ENCODE measurements at places on chromosomes 2 and 18. TPM values are rescaled to one million over a fixed set of nuclear protein-coding genes. Genes with fewer than 3 reads are reported as not detected.

GRCh38 chr2:75241696-75242095 lies 42.4 kb upstream of the TACR1 start:
- no peak for ATAC-seq

GRCh38 chr18:11600321-11600720 lies 9.1 kb upstream of the SLC35G4 start:
- no peak for ATAC-seq

- no peak for ATAC-seq
These were observed 115.5 kb upstream of the ATP8B1 start for GRCh38 chr18:57918601-57919000.

DNA sequence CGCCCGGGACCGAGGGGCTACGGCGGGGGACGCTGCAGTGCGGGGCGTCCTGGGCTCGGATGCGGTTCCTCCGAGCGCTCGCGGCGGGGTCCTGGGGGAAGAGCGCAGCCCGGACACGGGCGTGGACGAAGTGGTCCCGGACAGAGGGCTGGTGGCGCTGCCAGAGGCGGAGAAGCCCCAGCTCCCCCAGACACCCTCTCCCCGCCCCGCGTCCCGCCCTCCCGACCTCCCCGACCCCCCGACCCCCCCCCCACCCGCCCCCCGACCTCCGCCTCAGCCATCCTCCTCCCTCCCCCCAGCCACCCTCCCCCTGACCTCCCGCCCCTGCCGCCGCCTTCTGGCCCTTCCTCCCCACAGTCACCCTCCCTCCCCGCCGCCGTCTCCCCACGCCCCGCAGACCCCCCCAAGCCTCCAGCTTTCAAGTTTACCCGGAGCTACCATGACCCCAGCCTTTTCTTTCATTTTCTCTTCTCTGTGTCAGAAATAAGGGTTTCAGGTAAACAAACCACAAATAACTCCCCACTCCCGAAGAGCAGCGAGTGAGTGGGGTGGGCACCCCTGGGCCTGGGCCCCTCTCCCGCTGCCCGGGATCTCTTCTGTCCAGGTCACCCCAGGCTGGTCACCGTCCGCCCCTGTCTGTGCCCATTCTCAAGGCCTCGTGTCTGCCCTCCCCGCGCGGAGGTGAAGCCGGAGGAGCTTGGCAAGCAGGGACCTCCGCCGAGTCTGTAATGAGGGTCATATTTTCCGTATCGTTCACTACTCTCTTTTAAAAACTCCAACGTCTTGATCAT lies 5.1 kb downstream of the NFATC1 start:
- ATAC-seq = no peak

GRCh38 chr2:214796911-214797310 lies 12.6 kb downstream of the BARD1 start:
- ATAC-seq = no peak

GRCh38 chr2:180662941-180663471 lies 317.4 kb upstream of the UBE2E3 start:
- no peak for ATAC-seq

DNA sequence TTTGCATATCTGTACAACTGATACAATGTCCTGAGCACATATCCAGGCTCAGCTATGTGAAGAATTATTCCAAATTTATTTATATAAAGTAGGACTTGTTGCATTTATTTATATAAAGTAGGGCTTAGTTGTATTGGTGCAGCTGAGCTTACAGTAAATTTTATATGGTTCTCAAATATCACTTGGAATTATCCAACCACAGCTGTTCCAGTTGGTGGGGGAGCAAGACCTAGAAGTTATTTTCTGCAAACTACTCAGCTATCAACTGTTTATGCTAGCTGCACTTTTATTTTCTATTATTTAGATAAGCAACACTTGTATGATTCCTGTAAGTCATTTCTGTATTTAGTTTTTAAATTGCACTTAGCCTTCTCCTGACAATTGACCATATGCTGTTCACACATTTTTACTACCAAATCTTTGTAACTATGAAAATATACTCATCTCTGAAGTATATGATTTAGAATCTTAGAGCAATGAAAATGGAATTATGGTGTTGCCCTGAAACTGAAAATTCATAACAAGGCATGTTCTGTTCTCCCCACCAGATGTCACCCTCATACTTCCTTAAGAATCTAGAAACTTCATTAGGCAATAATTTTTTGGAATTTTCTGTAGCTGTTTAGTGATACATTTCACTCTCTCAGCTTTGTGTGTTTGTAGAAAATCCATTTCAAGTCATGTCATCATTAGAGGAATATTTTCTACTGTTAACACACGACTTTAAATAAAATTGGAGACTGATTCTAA lies 157.0 kb upstream of the CBLN2 start:
- no peak for ATAC-seq

DNA sequence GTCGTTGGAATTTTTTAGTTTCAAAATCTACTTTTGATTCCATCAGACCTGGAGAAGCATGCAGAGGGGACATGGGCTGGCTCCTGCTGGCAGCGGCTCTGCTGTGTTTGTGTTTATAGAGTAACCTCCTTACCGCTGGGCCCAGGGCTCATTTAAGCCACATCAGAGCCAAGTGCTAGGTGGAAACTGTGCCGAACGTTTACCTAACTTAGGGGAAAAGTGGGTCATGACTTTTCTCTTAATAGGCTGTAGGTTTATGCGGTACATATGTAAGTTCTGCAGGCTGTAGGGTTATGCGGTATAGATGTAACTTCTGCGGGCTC lies 17.7 kb downstream of the CNDP2 start:
- no peak for ATAC-seq

DNA sequence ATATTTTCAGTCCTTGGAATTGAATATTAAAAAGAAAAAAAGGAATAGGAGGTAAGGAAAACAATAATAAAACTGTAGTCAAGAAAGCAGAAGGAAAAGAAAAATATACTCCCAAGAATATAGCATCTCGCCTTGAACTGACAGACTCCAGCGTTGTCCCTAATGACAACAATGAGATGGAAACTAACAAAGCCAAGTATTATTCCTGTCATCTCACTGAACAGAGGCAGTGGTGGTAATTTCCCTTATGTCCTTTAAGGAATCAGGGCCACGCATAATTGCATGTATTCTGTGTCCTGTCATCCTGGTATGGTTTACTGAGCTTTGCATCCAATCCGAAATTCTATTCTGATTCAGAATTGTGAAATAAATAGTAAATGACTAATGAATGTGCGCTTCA lies 158.9 kb downstream of the LRRTM4 start:
- no peak for ATAC-seq

DNA sequence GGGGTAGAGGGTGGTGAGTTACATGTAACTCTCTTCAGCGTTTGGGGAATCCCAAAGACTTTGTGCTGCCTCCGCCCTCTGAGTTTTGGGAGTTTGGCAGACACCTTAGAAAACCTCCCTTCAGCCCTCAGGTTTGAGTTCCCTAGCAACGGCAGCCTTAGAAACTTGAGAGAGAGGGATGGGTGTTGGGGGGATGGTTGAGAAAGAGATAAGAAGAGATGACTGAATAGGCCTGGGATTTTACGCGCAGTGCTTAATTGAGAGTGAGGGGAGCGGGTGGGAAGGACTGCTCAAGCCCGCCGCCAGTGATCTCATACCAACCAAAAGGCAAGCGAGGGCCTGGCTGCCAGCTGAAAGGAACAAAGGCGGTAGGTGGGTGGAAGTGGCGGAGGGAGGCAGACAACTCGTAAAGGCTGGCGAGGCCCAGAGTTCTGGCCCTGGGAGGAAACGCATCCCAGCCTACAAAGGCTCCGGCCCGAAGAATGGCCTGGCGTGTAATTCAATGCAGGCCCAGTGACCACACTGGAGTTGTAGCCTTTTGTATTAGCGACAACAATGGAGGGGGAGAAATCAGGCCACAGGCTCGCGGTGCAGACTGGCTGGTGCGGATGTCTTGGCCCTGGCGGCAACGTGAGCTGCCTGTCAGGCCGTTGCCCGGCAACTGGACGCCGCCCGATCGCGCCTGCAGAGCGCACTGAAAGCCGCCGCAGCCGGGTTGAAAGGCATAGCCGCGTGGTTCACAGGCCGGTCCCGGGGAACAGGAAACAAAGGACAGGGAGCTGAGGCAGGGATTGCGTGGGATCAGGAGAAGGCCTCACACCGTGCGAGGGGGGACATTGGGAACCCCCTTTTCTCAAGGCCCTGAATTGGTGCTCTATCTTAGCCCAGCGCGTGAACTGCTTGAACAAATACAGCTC lies 39.9 kb upstream of the DARS1 start:
- peak; percentile 83 for ATAC-seq

DNA sequence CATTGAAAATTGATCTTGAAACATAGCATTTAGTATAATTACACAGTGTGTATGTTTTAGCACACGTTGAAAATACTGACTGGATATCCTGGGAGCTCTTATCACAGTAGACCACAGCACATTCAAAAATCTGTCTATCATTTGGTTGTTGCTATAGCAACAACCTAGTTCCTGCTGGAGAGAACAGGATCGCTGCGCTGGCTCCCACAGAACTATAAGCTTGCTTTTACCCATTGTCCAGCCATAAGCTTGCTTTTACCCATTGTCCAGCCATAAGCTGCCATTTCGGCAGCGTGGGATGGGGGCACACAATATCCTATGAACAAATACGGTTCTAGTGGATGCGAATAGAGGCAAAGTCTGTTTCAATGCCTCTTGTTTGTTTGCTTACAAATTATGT lies 70.4 kb upstream of the ST6GAL2 start:
- no peak for ATAC-seq

GRCh38 chr2:183666031-183666430 lies 541.8 kb downstream of the NUP35 start:
- ATAC-seq = no peak

- no peak for ATAC-seq
These were observed 37.4 kb downstream of the VAPA start for GRCh38 chr18:9951022-9951859.

The L3MBTL4 gene
- 2.8 TPM for total RNA-seq

The GEN1 gene
- total RNA-seq = 2.1 TPM

The GRHL1 gene
- 1.9 TPM for total RNA-seq

Data from gastroesophageal sphincter (tissue), 4 donors.